Kidney (tissue), 22 donors: ENCODE measurements at places on chromosomes 7 and 10. TPM values are rescaled to one million over a fixed set of nuclear protein-coding genes. Genes with fewer than 3 reads are reported as not detected.
A peak's percentile ranks its signal among the peaks of the same experiment; 100 is the strongest.

Gene OGA
- total RNA-seq: 146 TPM

Gene SFRP5
- total RNA-seq: 0.31 TPM

Gene MMP21
- 0.13 TPM for total RNA-seq

GRCh38 chr10:119688033-119688508 is 36.9 kb downstream of the BAG3 start:
- no peak for DNase-seq

DNA sequence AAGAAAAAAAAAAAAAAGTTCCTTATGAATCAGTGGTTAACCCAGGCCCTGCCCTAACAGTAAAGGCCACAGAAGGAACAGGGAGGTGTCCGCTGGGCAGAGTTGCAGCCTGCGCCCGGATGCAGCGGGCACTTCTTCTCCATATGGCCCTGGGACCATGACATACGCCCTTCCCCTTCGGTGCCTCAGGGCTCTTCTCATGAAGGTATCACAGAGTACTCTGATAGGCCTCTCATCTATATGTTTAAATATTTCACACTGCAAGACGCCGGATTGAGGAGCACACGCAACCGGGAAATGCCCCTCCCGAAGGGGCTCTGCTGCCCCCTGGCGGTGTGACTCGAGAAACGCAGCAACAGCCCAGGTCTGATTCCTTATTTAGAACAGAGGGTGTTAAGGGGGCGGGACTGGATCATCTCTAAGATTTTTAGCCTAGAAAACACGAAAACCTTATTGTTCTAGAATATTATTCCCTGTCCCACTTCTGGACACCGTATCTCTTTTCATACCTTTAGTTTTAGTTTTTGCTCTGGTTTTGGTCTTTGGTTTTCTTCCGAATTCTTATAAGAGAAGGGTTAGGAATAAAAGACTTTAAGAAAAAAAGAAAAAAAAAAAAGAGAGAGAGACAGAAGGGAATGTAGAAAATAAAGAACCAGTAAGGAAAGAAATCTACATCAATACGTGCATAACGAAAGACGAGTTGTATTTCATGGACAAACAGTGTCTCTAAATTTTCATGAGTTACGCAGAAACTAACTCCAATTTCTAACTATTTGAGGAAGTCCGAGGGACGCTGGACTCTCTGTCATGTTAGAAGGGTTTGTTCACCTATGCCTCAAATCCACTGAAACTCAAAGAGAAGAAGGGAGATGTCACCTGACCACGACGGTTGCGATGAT is 12.0 kb downstream of the DAGLB start:
- DNase-seq: peak; percentile 81

GRCh38 chr7:117730390-117730789 is 142.9 kb downstream of the CTTNBP2 start:
- DNase-seq: no peak
